Cardiac septum (tissue), 1 donor: ENCODE measurements at places on chromosomes 7 and 10.

DNA sequence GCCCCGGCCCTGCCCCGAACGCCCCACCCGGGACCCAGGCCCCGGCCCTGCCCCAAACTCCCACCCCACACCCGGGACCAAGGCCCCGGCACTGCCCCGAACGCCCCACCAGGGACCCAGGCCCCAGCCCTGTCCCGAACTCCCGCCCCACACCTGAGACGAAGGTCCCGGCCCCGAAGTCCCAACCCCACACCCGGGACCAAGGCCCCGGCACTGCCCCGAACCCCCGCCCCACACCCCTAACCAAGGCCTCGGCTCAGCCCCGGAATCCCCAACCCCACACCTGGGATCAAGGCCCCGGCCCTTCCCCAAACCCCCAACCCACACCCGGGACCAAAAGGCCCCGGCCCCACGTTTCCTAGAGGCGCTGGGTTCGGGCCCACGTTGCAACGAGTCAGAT, 1.1 kb upstream of the LARP4B start:
- no peak for DNase-seq

GRCh38 chr10:103166523-103166922, 26.5 kb downstream of the NT5C2 start:
- no peak for DNase-seq

- DNase-seq, result no peak
Measured at GRCh38 chr7:128861957-128862570, 592 bp upstream of the ATP6V1F start.

GRCh38 chr10:22609251-22609650, 105.1 kb downstream of the PIP4K2A start:
- no peak for DNase-seq

GRCh38 chr10:33228426-33228825, 106.0 kb downstream of the NRP1 start:
- no peak for DNase-seq
